CD4-positive, CD25-positive, alpha-beta regulatory T cell (primary cell): ENCODE measurements at places on chromosomes 1 and 21.

DNA sequence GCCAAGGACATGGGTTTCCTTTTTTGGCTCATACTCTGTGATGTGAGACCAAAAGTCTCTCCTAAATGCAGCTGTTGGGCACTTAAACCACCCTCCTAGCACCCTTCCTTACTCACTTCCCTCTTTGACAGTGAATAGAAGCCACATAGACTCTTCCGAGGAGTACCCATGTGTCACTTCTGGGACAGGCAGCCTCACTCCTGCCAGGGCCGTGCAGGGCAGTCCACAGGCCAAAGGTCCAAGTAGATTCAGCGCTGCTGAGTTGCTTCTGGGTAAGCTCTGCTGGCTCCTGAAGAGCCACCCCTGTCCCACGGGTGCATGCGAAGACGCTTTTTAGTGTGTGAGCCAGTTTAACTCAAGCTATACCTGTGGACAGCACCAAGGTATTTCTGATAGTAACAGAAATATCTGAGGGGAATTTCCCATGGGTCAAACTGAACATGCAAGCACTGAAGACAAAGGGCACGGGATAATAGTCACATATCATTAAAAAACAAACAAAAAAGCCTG, 36.8 kb upstream of the BMP8B start:
- DNase-seq = no peak

DNA sequence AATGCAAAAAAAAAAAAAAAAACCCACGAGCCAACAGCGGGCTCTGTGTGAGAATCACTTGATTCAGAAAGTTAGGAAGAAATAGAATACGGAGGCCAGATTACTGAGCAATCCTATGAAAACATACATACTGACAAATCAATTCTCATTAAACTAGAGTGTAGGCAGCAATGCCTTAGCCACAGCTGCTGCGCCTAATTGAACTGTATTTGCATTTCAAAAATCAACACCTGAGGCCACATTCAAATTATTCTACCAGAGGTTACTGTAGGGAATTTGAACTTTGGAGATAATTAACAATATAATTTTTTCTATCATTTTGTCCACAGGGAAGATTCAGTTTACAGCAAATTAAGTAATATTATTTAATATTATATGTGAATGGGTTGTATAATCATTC, 138.4 kb upstream of the PLD5 start:
- no peak for DNase-seq

DNA sequence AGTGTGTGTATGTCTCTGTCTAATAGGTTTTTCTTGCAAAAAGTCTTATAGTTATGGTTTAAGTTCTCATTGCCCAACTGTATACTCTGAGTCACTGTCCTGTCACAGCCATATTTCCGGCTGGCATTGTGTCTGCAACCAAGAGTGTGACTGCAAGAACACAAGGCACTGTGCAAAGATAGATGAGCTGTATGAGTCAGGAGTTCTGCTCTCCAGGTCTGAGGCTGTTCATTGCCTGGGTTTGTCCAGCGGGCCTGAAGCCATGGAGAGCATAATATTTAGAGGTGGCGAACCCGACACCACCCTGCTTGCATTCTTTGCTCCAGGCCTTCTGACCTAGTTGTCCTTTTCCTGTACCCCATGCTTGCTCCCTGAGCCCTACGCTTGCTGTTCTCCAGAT, 50.9 kb upstream of the CNIH3 start:
- DNase-seq = no peak

GRCh38 chr1:57897581-57897980, 473.7 kb upstream of the DAB1 start:
- DNase-seq = no peak

- no peak for DNase-seq
These were observed 105.8 kb downstream of the TNFSF18 start for GRCh38 chr1:172944931-172945330.

DNA sequence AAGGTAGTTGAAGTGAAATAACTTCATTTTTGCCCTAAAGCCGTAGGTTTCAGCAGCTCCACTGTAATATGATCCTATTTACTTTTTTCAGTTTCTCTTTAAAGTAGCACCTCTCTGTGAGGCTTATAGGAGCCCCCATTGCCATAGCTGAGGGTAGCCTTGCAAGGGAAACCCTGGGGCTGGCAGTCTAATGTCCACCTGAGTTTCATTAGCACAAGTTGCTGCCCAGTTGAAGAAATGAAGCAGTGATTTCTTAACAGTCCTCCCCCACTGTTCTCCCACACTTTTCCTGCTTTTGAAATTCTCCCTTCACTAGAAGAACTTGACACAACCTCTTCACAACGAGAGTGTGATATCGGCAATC, 1.5 kb downstream of the HMCN1 start:
- no peak for DNase-seq

- DNase-seq = no peak
These were observed 76.6 kb downstream of the DMRTB1 start for GRCh38 chr1:53535846-53536245.

GRCh38 chr21:44279354-44280260, 6.1 kb upstream of the AIRE start:
- DNase-seq = no peak
